ENCODE measurements at places on chromosomes 7 and 10. TPM values are rescaled to one million over a fixed set of nuclear protein-coding genes. Genes with fewer than 3 reads are reported as not detected.
A peak's percentile ranks its signal among the peaks of the same experiment; 100 is the strongest.

DNA sequence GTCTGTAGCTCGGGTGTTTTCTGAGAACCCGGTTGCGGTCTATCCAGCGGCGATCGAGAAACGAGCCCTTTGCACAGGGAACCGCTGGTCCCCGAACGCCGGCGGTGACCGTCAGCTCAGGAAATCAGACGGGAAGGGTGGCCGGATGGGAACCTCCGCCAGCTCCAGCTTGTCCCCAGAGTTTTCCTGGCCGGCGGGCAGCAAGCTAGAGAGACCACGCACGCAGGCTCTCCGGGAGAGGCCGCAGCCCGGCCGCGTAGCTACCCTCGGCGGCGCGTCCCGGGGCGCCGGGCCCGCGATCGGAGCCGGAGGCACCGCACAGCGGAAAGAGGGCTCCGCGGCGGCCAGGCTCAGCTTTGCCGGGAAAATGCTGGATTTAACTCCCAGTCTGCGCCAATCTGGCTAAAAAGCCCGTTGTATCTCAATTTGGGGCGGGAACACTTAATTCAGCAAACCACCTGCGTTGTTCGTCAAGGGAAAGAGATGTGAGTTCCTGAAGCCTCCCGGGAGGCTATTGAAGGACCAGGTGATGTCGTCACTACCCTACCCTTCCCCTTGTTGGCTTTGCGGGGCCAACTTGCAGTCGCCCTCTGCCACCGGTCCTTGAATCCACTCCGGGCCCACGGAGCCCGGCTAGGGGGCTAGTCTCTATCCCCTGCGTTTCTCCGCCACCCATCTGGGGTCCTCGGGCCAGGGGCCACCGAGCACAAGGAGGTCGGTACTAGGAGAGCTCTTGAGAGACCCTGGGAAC, 859 bp upstream of the CH25H start:
- H3K27ac ChIP-seq = no peak overlapping the region
- H3K4me3 ChIP-seq = peak overlapping the region; percentile 64
- H3K36me3 ChIP-seq = no peaks in the 10 kb centered on the region
- peak; percentile 36 for DNase-seq

GRCh38 chr7:10798044-10798443, 175.6 kb upstream of the PHF14 start:
- no peak for DNase-seq
- no peaks in the 10 kb centered on the region for H3K4me1 ChIP-seq
- H3K36me3 ChIP-seq = no peaks in the 10 kb centered on the region
- H3K27me3 ChIP-seq = peaks cover 3% of the 10 kb centered on the region
- H3K4me3 ChIP-seq = no peak overlapping the region
- no peak overlapping the region for H3K27ac ChIP-seq

- H3K36me3 ChIP-seq = no peaks in the 10 kb centered on the region
- no peaks in the 10 kb centered on the region for H3K4me1 ChIP-seq
- no peak overlapping the region for H3K4me3 ChIP-seq
- no peak overlapping the region for H3K27ac ChIP-seq
- no peak for DNase-seq
Observed at GRCh38 chr10:51462076-51462779, 237.2 kb downstream of the CSTF2T start.

DNA sequence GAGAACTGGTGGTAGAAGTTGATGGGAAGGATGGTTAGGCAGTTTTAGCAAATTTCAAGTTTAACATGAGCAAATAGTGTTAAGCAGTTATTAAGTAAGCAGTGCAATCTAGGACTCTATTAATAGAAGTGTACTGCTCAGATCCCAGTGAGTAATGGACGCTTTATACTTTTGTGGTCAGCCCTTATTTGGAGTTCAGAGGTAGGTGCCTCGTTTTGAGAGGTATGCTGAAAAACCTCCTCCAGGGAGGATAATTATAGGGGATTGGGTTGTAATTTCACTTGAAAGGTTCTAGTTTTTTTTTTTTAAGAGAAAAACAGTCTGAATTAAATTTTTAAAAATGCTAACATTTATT, 33.5 kb upstream of the CCDC7 start:
- no peak overlapping the region for H3K4me3 ChIP-seq
- no peak overlapping the region for H3K27ac ChIP-seq
- H3K36me3 ChIP-seq = no peaks in the 10 kb centered on the region
- no peak for DNase-seq
- peaks cover 17% of the 10 kb centered on the region for H3K4me1 ChIP-seq
- H3K27me3 ChIP-seq = no peaks in the 10 kb centered on the region

The GIMAP8 gene
- 11.8 TPM for total RNA-seq

All from activated CD4-positive, alpha-beta memory T cell treated with anti-CD3 and anti-CD28 coated beads for 36 hours (primary cell).